CD8-positive, alpha-beta memory T cell (primary cell): ENCODE measurements at places on chromosomes 7 and 10.
A peak's percentile ranks its signal among the peaks of the same experiment; 100 is the strongest.

DNA sequence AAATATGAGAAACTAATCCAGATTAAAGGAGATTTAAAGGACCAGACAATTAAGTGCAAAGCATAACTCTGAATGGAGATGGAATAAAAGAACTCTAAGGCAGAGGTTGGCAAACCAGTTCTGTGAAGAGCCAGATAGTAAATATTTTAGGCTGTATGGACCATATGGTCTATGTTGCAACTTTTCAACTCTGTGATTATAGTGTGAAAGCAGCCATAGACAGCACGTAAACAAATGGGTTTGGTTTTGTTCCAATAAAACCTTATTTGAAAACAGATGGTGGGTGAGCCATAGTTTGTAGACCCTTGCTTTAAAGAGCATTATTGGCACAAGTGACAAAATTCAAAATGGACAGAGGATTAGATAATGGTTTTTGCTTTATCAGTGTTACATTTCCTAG, 884.1 kb downstream of the CCSER2 start:
- no peaks in the 10 kb centered on the region for H3K36me3 ChIP-seq
- no peak overlapping the region for H3K4me3 ChIP-seq
- H3K27ac ChIP-seq, result no peak overlapping the region
- H3K4me1 ChIP-seq, result no peaks in the 10 kb centered on the region
- H3K27me3 ChIP-seq, result no peaks in the 10 kb centered on the region
- no peak for DNase-seq

- H3K4me1 ChIP-seq, result peaks cover 25% of the 10 kb centered on the region
- H3K36me3 ChIP-seq, result no peaks in the 10 kb centered on the region
- no peak for DNase-seq
- no peaks in the 10 kb centered on the region for H3K27me3 ChIP-seq
- no peak overlapping the region for H3K27ac ChIP-seq
- H3K4me3 ChIP-seq, result no peak overlapping the region
Observed at GRCh38 chr7:123727071-123727837, 21.5 kb downstream of the WASL start.

GRCh38 chr7:34096777-34097176, 191.4 kb downstream of the BMPER start:
- no peaks in the 10 kb centered on the region for H3K4me1 ChIP-seq
- no peaks in the 10 kb centered on the region for H3K36me3 ChIP-seq
- DNase-seq, result no peak
- H3K27me3 ChIP-seq, result no peaks in the 10 kb centered on the region
- no peak overlapping the region for H3K4me3 ChIP-seq
- no peak overlapping the region for H3K27ac ChIP-seq

DNA sequence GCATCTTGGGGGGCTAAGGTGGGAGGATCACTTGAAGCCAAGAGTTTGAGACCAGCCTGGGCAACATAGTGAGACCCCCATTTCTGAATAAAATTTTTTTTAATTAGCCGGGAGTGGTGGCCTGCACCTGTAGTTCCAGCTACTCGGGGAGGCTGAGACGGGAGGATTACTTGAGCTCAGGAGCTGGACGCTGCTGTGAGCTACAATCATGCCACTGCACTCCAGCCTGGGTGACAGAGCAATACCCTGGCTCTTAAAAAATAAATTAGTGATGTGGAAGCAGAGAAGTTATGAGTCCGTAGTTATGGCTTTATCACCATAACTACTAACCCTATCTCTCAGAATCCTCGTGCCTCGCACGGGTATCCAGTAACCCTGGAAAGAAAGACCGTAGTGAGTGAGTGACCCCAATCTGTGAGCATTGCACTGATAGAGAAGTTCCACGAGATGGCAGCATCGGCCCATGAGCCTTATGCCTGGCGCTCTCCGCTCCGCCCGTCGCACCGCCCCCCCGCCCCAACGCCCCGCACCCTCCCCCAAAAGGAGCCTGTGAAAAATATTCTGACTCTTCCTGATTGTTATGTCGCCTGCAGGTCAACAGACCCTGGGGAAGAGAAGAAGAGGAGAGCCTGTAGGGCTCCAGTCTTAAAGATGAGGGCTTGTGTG, 4.9 kb upstream of the SLC29A3 start:
- H3K27me3 ChIP-seq, result no peaks in the 10 kb centered on the region
- H3K27ac ChIP-seq, result no peak overlapping the region
- H3K36me3 ChIP-seq, result no peaks in the 10 kb centered on the region
- peak; percentile 69 for DNase-seq

DNA sequence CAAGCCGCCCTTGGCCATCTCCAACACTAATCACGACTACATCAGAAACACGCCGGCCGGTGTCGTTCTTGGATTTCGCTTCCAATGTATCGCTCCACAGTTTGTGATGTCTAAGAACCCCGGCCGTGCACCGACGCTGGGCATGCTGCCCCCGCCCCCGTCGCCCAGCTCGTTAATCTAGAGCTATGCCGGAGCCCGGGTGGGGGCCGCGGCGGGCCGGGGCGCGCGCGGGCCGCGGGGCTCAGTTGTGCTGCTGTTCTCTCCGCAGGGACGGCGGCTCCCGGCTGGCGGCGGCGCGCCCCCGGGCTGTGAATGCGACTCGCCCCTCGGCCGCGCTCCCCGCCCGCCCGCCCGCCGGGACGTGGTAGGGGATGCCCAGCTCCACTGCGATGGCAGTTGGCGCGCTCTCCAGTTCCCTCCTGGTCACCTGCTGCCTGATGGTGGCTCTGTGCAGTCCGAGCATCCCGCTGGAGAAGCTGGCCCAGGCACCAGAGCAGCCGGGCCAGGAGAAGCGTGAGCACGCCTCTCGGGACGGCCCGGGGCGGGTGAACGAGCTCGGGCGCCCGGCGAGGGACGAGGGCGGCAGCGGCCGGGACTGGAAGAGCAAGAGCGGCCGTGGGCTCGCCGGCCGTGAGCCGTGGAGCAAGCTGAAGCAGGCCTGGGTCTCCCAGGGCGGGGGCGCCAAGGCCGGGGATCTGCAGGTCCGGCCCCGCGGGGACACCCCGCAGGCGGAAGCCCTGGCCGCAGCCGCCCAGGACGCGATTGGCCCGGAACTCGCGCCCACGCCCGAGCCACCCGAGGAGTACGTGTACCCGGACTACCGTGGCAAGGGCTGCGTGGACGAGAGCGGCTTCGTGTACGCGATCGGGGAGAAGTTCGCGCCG, 1.9 kb downstream of the VWC2 start:
- no peaks in the 10 kb centered on the region for H3K36me3 ChIP-seq
- no peaks in the 10 kb centered on the region for H3K27me3 ChIP-seq
- DNase-seq, result no peak
- H3K27ac ChIP-seq, result no peak overlapping the region
- H3K4me3 ChIP-seq, result no peak overlapping the region

DNA sequence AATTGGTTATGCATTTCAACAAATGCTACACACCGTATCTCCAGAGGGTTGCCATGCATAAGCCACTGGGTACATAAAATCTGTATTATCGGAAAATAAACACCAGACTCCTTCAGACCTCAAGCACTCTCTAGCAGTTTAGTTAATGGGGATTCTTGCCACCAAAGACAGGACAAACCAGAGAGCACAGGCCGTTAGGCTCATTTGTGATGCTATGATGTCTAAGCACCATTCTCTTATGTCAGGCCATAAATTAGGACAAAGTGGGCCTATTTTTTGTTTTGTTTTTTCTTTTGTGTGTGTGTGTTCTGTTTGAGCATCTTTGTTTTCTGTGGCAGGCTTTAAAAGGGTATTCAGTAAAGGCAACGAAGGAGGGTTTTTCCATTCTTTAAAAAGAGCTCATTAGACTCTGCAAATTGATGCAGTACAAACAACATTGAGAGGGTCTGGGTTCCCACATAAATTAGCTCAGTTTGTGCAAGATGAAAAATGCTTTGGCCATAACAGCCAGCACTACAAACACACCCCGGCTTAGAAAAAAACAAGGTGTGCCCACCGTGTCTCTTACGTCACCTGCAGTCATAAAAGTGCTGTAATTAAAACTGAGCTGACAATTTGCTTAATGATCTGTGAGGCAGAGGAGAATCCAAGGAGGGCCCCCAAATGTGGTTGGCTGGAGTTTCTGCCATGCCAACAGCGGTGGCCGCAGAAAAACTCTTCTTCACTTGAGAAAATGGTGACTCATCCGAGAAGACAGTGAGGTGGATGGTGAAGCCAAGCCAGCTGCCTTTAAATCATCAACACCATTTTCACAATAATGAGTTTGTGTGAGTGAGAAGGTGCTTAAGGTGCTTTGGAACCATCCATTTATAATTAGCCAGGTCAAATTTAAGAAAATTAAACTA, 297.9 kb downstream of the GATA3 start:
- H3K36me3 ChIP-seq, result no peaks in the 10 kb centered on the region
- DNase-seq, result no peak
- no peak overlapping the region for H3K27ac ChIP-seq
- H3K4me1 ChIP-seq, result no peaks in the 10 kb centered on the region
- H3K4me3 ChIP-seq, result no peak overlapping the region

GRCh38 chr10:78394047-78394446, 360.4 kb downstream of the RPS24 start:
- DNase-seq, result no peak
- no peaks in the 10 kb centered on the region for H3K4me1 ChIP-seq
- no peaks in the 10 kb centered on the region for H3K36me3 ChIP-seq
- no peak overlapping the region for H3K27ac ChIP-seq
- H3K4me3 ChIP-seq, result no peak overlapping the region

DNA sequence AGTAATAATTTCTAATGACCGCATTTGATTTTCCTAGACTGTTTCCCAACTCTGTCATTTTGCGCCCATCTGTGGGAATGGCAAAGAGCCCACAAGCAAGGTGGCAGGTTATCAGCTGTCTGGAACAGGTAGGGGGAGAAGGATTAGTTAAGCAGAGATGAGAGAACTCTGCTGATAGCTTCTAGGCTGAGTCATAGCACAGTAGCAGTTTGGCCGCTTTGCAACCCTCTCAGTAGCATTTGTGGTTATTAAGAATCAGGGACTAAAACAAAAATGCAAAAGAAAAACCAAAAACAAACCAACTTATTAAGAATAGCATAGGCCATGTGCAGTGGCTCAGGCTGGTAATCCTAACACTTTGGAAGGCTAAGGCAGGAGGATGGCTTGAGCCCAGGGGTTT, 602.7 kb upstream of the SORCS1 start:
- no peaks in the 10 kb centered on the region for H3K36me3 ChIP-seq
- no peak overlapping the region for H3K4me3 ChIP-seq
- no peaks in the 10 kb centered on the region for H3K27me3 ChIP-seq

DNA sequence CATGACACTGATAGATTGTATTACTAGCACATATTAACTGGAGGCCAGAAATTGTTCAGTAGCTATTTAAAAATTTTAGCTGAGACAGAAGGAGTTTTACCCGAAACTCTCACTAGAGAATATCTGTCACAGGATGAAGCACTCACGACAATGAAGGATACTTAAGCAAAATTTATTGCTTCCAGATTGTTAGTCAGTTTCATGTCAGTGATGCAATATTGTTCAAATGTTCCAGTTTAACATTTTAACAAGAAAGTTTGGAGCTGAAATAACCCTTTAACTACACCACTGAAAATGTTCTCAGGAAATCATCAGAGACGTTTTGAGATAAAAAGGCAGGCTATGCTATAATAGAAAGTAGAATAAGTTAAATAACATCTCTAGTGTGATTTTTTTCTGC, 15.0 kb upstream of the CADPS2 start:
- H3K27me3 ChIP-seq, result no peaks in the 10 kb centered on the region
- H3K27ac ChIP-seq, result no peak overlapping the region
- H3K36me3 ChIP-seq, result no peaks in the 10 kb centered on the region
- DNase-seq, result no peak
- no peaks in the 10 kb centered on the region for H3K4me1 ChIP-seq

GRCh38 chr7:22238354-22239311, 118.3 kb downstream of the RAPGEF5 start:
- no peaks in the 10 kb centered on the region for H3K27me3 ChIP-seq
- H3K4me3 ChIP-seq, result no peak overlapping the region
- H3K27ac ChIP-seq, result no peak overlapping the region
- DNase-seq, result no peak
- no peaks in the 10 kb centered on the region for H3K4me1 ChIP-seq

- H3K4me1 ChIP-seq, result no peaks in the 10 kb centered on the region
- no peak for DNase-seq
- no peaks in the 10 kb centered on the region for H3K27me3 ChIP-seq
Observed at GRCh38 chr10:116470071-116470470, 42.4 kb downstream of the PNLIPRP3 start.

DNA sequence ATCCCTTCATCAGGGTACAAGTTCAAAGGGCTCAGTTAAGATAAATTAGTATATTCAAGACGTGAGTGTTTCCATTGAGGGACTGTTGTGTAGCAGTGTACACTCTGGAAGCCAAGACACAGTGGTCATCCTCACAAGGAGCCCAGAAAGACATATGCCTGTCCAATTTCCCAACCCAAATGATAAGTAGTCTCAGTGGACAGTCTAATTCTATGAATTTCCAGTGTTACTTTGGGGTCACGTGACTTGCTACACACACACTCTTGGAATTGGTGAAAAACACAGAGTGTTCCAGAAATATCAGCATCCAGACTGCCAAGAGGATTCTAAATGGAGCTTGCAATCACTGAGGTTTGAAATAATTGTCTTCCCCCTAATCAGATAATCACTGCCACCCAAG, 365.1 kb downstream of the WDR11 start:
- no peaks in the 10 kb centered on the region for H3K4me1 ChIP-seq
- H3K27me3 ChIP-seq, result no peaks in the 10 kb centered on the region
- no peak for DNase-seq
- no peaks in the 10 kb centered on the region for H3K36me3 ChIP-seq

DNA sequence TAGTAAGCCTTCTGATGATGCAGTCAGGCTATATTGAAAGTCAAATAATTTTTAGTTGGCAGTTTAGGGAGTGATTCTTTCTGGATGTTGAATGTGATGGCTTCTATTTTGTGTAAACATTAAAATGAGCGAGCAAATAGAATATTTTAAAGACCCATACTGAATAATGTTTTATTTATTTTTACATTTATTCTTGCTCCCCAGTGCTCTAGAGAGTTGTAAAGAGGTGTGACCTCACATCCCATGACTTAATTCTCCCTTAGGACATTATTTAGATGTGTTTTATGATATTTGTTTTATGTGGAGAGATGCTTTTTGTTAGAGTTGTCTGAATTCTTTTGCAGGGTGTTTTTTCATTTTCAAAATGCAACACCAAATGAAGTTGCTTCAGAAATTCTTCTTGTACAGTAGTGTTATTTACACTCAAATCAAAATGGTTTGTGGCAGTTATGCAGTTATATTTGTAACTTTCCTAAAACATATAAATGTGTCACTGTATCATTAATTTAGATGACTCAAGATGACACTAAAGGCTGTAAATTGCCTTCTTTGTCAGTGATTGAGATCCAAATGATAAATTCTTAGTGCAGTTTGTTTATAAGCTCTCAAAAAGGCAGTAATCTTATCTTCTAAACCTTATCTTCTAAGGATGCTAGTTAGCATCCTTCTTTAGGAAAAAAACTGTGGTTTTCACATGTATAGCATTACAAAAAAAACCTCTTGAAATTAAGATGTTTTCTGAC, 12.4 kb downstream of the UMAD1 start:
- no peaks in the 10 kb centered on the region for H3K36me3 ChIP-seq
- no peak overlapping the region for H3K27ac ChIP-seq
- no peak overlapping the region for H3K4me3 ChIP-seq
- no peak for DNase-seq

- peaks cover 4% of the 10 kb centered on the region for H3K4me1 ChIP-seq
- no peak overlapping the region for H3K27ac ChIP-seq
- no peak for DNase-seq
- no peak overlapping the region for H3K4me3 ChIP-seq
- peaks cover 12% of the 10 kb centered on the region for H3K27me3 ChIP-seq
Observed at GRCh38 chr7:113084496-113085172, 2.0 kb downstream of the GPR85 start.
